ENCODE measurements at places on chromosomes 4 and X.

DNA sequence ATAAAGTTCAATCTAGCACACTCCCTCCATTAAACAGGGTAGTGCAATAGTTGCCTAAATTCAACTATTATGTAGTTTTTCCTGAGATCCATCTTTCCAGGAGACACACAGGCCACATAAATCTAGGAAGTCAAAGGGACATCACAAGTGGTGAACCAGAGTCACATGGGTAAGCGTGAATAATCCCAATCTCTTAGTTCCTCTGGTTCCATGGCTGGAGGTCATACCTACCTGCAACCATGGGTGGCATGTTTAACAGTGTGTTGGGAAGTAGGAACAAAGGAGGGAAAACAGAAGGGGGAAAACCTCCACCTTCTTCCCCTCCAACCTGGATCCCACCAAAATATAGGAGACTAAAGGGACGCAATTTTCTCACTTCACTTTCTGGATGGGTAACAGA lies 2651.6 kb downstream of the ARAP2 start:
- no peak for DNase-seq

- no peak for DNase-seq
Measured at GRCh38 chr4:178026999-178027398, 584.8 kb upstream of the AGA start.

- no peak for DNase-seq
Measured at GRCh38 chr4:185101354-185101890, 41.6 kb upstream of the SLC25A4 start.

DNA sequence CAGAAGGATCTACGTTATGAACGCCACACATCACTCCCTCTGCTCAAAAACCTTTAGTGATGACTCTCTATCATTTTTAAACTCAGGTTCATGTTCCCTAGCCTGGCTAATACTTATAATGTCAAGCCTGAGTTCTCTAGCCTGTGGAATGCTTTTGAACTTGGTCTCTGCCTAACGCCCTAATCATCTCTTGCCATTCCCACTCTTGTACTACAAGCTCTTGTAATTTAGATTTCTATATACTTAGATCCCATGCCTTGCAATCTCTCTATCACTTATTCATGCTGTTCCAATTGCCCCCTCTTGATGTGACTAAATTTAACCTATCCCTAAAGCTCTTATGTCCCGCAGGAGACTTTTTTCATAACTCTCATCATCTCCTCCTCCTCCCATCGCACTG lies 40.3 kb downstream of the SLC4A4 start:
- DNase-seq: no peak

DNA sequence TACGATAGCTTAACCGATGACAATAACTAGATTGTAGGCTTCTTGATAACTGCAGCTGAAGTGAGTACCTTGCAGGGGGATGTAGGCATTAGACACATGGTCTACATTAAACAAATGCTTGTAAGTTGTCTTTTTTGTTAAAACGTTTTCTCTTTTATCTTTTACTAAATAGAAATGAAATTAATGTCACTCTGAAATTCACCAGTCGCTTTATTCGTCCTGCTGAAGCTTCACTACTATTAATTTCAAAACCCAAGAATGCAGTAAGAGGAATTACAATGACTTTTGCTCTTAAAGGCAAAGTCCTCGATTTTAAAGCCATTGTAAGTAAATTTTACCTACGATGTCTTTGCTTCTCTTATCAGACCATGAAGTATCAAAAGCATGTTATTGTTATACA lies 239.7 kb downstream of the CFAP47 start:
- DNase-seq: no peak

DNA sequence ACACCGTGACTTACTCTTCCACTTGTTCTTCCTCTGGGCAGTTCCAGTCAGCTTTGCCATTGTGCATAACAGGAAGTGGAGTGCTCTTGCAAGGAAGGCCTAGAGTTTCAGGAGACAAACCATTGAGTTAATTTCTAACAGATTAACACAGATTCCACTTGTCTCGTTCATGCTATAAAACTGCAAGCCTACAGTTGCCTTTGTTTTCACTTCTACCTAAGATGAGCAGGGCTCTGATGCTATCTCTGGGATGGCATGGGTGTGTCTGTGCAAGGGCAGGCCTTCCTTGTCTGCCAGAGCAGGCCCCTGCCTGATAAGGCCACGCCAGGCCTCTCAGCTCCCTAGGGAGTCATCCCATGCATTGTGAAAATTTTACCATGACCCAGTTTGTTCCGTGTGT lies 67.7 kb upstream of the PGRMC2 start:
- DNase-seq: no peak

DNA sequence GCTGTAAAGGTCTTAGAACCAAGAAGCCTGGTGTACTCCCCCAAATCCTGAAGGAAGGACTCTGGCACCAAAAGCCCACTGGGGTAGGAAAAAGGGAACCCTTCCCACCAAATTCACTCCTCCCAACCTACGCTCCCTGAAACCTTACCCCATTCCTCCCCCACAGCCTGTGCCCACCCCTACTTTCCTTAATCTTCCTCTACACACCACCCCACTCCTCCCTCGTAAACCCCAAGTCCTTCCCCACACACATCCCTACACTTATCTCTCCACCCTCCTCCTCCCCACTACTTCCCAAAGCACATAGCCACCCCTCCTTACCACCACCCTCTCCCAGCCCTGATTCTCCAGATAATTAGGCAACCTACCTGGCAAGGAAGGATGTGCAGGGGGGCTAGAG lies 1.7 kb downstream of the ZMYM3 start:
- DNase-seq: no peak

- DNase-seq: no peak
Measured at GRCh38 chr4:142567620-142568451, 278.3 kb downstream of the INPP4B start.

DNA sequence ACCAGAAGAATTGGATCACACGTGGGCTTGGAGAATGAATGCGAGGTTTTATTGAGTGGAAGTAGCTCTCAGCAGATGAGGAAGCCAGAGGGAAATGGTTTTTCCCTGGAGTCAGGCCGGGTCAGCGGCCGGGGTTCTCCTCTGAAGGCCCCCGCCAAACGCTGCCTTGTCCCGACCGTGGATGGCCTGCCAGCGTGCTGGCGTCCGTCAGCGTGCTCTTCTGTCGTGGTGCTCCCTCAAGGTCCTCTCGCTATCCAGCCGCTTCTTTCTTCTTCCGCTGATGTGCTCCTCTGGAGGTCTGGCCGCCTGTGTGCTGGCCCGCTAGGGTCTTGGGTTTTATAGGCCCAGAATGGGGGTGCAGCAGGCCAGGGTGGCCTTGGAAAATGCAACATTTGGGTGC lies 632.2 kb downstream of the TRAM1L1 start:
- no peak for DNase-seq

GRCh38 chr4:16442296-16442695 lies 216.0 kb upstream of the TAPT1 start:
- no peak for DNase-seq

- DNase-seq: no peak
Measured at GRCh38 chr4:2256781-2257191, 5.1 kb downstream of the MXD4 start.

All from cortex of kidney (tissue), 1 donor.